ENCODE measurements at places on chromosomes 7 and 10.

DNA sequence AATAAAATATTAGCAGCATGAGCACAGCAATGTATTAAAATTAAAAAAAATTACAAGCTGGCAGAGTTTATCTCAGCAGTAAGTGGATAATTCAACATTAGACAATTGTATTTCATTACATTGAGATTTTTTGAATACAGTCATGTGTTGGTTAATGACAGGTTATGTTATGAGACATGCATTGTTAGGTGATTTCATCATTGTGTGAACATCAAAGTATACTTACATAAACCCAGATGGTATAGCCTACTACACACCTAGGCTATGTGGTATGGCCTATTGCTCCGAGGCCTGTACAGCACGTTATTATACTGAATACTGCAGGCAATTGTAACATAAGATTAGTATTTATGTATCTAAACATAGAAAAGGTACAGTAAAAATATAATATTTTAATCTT lies 29.7 kb downstream of the CCDC6 start:
- no peak for DNase-seq

DNA sequence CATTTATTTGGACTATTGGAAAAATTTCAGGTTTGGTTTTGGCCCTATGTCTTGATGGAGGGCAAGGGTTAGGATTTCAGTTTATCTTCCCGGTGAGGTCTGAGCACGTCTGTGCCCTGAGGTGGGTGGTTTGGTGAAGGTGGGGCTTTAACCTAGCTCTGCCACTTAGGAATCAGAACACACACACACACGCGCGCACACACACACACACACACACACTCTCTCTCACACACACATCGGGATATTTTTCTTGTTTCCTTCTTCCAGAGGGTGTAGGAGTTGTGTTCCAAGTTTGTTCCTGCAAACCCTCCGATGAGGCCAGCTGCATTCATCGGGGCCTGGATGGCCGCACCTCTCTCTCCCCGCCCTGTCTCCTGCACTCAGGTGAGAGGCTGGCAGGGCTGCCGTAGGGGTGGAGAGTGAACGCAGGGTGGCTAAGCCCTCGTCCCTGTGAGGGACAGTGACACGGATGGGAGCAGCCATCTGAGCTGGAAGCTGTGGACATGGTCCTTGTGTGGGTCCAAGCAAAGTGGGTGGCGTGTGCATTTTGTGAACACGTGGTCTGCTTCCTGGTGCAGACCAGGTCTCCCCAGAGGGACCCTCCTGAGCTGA lies 34.2 kb downstream of the CHST12 start:
- no peak for DNase-seq

DNA sequence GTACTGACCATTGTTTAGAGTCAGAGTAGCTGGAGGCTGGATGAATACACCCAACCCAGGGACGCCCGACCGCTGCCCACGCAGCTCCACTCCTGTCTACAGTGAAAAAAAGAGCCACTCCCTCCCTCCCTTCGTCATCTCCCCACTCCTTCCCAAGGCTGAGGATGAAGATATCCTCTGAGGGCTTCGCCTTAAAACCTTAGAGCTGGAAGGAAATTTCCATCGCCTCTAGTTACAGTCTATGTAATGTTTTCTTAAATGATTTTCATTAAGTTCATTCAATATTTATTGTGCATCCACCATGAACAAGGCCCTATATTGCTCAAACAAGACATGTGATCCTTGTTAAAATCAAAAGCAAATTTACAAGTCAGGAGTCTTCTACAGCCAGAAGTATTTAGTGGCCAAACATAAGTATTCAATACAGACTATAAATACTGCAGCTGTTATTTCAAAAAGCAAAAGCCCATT lies 11.3 kb upstream of the SLIT1 start:
- DNase-seq, result no peak

DNA sequence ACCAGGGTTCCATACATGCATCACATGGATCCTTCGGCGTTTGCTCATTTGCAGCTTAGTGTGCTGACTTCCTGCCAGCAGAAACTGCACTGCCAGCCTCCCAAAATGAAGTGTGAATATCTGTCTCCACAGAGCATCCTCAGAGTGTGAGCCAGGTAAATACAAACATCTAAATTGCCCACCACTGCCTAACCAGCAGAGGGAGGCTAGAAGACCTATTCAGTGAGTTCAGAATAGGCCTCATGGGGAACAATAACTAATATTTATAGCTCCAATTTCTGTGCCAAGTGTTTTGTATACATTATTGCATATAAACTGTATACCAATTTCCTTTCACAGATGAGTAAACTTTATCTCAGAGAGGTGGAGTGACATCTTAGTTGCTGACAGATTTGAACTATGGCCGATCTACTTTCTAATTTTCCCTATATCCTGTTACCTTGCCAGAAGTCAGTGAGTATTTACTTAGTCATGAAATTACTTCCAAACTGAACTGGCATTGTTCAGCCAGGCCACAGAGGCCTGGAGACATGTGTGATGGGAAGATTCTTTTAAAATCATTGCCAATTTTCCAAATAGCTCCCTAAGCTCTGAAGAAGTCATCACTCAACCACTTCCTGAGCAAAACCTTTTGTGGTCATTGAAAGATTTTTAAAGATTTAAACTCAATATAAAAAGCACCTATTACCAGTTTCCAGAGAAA lies 926.5 kb upstream of the GHITM start:
- DNase-seq, result no peak

GRCh38 chr7:124072603-124073309 lies 39.9 kb upstream of the TMEM229A start:
- DNase-seq, result no peak

DNA sequence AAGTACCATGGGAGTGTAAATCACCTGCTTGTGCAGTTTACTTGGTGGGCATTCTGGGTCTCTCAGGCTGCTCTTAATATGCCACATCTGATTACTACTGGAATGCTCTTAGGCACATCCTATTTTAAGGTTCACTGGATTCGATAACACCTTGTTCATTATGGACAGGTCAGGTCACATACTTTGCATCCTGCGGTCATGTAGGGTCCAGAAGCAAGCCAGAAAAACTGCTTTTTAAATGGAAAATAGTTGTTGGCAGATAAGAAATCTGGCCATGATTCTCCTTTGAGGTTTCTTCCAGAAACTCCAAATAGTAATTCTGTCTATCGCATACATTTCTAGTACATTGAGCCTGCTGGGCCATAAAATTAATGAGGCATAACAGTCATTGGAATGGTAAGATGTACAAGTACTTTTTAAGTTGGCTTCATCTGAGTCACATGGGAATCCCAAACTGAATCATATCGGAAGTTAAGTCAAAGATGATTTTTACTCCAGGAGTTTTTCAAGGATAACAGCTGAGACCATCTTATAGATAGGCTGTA lies 371.9 kb downstream of the LRRTM3 start:
- DNase-seq, result no peak

DNA sequence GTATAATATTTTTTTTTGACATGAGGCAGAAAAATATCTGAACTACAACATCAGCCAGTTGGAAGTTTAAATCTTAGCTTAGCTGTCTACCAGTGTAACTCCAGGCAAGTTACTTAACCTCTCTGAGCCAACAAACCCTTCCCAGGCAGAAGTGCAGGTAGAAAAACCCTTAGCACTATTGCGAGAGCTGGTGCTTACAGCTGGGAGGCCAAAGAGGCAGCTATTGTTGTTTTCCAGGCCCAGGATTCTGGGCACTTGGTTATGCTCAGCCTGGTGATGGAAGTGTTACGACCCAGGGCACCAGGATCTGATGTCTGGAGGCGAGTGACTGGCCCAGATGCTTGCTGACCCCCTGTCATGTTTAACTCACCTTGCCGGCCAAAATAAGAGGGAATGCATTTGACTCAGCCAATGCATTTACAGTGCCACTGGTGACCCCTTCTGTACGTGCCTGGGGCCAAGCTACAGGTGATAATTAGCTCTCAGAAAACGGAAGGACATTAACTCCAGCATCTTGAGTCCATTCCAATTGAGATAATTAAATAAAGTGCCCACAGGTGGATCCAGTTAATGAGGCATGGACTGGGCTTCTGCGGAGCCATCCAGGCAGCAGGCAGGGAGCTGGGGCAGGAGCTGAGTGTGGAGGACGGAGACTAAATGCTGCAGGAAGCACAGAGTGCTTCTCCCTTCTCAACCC lies 126.5 kb upstream of the HABP2 start:
- no peak for DNase-seq

DNA sequence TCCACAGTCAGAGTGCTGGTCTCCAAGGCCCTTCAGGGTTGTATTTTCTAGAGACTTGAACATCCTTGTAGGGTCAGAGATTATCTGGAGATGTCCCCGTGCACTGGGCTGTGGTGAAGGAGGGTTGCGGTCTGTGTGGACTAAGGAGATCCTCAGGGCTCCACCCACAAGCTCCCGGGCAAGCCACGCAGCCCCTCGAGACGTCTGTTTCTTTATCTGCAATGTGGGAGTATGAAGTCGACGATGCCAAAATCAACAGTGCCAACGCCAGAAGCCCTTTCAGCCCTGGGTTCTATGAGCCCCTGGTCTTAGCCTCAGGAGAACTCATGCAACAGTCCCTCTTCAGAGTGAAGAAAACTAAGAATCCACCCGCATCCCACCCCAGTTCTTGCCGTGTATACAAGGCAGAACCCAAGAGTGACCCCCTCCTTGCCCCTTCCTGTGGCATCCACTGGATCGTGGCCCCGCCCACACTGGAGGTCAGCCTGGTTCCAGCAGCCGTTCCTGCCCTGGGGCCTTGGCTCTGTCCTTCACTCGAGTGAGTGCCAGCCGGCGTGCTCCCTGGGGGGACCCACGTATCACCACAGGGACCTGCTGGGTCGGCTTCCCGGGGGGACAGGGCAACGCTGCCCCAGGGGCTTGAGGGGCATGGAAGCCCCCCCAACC lies 6.0 kb upstream of the SHH start:
- no peak for DNase-seq

DNA sequence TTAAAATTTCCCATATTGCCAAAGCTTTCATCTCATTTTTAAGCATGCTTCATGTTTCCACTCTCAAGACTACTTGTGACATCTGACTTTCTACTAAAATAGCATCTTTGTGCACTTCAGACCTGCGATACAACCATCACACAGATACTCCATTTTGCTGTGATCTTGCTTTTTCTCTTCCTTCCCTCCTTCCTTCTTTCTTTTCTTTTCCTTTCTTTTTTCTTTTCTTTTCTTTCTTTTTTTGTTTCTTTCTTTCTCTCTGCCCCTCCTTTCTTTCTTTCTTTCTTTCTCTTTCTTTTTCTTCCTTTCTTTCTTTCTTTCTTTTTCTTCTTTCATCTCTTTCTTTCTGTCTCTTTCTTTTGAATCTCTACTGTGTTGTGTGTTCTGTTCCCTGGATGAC lies 194.0 kb upstream of the KCND2 start:
- no peak for DNase-seq

- DNase-seq, result no peak
These were observed 228.4 kb upstream of the INHBA start for GRCh38 chr7:41931263-41931646.

GRCh38 chr7:14579971-14580370 lies 322.6 kb downstream of the DGKB start:
- DNase-seq, result no peak

- no peak for DNase-seq
These were observed 337.4 kb downstream of the PRPF18 start for GRCh38 chr10:13924040-13924725.

- DNase-seq, result no peak
These were observed 79.4 kb upstream of the PRKCQ start for GRCh38 chr10:6659451-6659850.

GRCh38 chr7:155348806-155349205 lies 51.1 kb downstream of the INSIG1 start:
- no peak for DNase-seq

DNA sequence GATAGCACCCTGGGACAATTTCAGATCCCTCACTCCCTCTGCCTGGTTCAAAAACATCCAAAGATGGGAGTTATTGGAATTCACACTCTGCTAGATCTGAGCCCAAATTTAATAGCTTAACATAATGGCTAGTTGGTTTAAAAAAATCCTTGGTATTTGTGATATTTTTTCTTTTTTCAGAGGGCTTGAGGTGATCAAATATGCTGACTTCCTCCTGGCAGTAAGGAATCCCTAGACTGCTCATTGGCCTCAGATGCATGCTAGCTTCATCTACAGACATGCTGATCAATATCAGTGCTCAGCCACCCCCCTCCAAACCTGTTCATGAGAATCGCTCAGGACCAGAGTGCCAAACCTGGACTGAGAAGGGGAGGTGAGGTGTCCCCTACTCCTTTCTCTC lies 74.7 kb upstream of the PLPP4 start:
- DNase-seq, result no peak

DNA sequence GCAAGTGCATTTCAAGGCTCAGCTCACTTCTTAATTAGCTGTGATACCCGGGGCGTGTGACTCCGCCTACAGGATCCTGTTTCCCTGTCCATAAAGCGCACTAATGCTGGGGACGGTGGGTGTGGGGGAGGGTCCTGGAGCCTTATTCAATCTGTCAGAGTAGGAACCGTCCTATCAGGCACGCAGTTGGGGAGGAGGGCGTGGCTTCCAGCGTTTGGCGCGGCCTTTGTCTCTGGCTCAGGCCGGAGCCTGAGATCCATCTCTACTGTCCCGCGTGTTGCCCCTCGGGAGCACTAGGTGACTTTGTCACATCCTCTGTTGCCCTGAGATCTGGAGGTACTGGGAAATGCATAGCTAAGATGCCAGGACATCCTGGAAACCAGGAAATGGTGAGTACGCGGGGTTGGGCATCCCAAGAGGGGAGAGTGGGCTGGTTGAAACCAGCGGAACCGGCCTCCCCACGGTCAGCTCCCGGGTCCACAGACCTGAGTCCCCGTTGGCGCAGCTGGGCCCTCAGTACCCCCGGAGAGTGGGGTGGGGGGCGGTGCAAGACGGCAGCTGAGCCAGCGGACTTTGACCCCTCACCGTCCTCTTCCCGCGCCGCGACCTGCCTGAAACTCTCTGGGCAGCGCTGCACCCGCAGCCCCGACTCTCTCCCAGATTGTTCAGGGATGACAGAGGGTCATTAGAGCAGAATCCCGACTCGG lies 104.4 kb upstream of the ZNF92 start:
- DNase-seq, result no peak

- DNase-seq, result no peak
These were observed 120.9 kb downstream of the BUB3 start for GRCh38 chr10:123275136-123275564.

- no peak for DNase-seq
These were observed 95.7 kb downstream of the DGKB start for GRCh38 chr7:14806891-14807290.

- DNase-seq, result no peak
These were observed 37.6 kb downstream of the R3HCC1L start for GRCh38 chr10:98172073-98172472.

DNA sequence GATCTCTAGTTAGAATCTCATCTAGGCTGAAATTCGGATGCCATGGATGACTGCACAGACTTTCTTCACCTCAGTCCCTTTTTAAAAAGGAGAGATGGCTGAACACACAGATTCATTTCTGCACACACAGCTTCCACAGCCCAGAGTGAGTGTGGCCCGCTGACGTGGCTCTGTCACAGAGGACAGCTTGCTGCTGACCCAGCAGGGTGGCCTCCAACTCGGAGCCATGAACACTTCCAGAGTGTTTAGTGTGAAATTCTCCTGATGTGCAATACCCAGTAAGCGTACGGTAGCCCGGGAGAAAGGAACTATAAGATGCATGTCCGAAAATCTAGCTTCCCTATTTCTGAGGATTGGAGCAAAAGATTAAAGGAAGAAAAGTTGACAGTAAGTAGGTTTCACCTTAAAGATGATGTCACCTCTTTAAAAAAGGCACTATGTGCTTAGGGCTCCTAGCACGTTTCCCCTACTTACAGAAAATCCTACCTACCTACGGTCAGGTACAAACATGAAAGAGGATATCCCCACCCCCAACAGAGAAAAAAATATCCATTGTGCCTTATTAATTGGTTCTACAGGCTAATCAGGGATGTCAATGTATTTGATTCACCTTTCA lies 162.2 kb downstream of the RAPGEF5 start:
- DNase-seq, result no peak
